ENCODE measurements at places on chromosomes 1 and 21.

- DNase-seq, result no peak
Observed at GRCh38 chr1:81998165-81998564, 197.4 kb downstream of the ADGRL2 start.

GRCh38 chr1:8520483-8520966, 202.6 kb downstream of the SLC45A1 start:
- DNase-seq, result no peak

- DNase-seq, result no peak
Observed at GRCh38 chr1:43067233-43067745, 104.8 kb downstream of the EBNA1BP2 start.

GRCh38 chr21:46100020-46100419, 2.1 kb downstream of the COL6A2 start:
- DNase-seq, result no peak

DNA sequence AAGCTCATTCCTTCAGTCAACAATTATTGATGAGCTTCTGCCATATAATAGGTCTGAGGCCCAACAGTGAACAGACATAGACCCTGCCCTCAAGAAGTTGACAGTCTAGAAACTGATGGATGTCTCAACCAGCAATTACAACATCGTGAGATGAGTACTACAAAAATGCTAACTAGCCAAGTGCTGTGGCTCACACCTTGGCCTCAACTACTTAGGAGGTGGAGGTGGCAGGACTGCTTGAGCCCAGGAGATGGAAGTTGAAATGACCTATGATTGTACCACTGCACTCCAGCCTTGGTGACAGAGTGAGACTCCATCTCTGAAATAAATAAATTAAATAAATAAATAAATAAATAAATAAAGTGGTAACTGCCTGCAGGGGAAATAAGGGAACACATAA, 11.7 kb upstream of the PTP4A2 start:
- no peak for DNase-seq

GRCh38 chr1:162178432-162178831, 108.9 kb downstream of the NOS1AP start:
- no peak for DNase-seq

DNA sequence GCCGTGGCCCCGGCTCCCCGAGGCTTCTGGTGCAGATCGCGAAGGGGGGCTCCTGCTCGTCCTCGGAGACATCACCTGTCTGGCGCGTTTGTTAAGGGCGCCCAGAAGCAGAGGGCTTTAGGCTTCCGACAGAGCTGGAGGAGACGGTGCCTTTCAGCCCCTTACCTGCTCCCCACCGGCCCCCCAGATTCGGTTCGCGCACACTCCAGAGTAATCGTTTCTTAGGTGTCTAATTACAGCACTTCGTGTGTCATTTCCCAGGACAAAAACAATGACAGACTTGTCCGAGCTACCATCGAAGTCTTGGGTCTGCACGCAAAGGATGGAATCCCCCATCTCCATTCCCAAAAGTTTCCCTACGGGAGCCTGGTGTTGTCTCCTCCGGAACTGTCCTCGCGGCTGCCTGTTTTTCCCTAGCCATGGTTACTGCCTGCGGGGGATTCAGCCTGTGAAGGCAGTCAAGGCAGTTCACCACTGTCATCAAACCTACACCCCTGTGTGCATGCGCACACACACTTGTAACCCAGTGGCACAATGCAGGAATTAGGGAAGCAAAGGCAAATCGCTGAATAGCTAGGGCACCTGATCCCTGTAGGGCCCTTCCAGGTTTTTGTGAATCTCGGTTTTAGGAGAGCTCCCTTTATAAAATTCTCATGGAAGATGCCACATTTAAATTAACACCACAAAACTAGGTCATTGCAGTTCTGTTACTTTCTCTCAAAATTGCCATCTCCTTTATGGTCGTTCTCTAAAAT, 738 bp upstream of the CDC42BPA start:
- DNase-seq, result no peak

GRCh38 chr1:159854116-159854692, 8.3 kb downstream of the VSIG8 start:
- no peak for DNase-seq

DNA sequence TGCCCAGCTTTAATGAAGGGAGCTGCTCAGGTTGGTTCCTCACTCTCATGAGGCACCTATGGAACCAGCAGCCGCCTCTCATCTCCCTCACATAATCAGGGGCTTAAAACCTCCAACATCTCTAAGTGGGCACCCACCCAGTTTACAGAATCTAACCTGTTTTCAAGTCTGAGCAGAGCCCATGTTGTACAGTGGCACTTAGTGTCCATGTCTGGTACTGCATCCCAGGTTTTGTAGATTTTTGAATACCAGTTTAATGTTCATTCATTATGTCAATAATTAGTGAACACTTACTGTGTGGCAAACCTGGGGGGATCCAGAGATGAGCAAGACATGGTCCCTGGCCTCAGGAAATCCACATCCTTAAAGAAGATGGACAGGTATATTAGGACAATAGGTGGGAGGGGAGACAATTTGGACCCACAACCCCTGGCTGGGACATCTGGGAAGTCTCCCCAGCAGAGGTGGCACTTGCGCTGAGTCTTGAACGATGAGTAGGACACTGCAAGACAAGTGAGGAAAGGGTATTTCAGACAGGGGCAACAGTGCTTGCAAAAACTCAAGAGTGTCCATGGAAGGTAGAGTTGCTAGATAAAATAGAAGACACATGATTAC, 83.3 kb downstream of the LACTBL1 start:
- no peak for DNase-seq

DNA sequence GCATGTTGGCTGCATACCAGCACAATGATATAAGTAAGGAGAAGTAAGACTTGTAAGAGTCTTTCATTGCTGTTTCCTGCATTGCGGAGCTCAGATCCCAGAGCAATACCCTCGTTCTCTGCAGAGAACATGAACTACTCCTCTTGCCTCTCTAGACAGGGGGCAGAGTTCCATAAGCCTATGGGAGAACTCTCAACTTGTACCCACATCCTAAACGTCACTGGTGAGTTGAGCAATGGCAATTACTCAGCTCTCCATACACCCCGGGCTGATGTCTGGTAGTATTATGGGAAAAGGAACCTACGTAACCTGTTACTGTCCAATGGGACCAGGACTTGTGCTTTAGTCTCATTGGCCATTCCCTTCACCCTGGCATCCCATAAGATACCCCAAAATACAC, 27.3 kb upstream of the ZNF496 start:
- DNase-seq, result no peak

DNA sequence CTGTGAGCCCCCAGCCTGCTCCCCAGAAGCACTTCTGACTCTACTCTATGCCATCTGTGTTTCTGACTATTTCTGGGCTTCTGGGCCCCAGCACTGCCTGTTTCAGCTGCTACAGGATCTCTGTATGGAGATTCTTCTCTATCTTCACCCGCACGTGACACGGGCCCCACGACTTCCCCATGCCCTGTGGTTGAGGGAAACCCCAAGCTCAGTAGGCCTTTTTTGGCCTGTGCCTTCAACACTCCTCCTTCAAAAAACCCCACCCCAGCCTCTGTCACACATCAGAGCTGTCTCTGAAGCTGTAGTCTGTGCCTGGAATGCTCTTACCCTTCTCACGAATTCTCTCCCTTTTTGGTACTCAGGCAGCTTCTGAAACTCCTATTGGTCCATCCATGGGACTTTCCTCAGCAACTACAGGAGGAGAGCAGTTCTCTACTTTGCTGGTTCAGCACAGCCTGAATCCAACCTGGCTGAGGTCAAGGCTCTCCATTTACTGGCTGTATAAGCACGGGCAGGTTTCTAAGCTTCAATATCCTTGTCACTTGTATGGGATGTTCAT, 2.0 kb upstream of the NID1 start:
- no peak for DNase-seq

- DNase-seq, result no peak
Observed at GRCh38 chr1:66248746-66249145, 285.2 kb upstream of the SGIP1 start.

DNA sequence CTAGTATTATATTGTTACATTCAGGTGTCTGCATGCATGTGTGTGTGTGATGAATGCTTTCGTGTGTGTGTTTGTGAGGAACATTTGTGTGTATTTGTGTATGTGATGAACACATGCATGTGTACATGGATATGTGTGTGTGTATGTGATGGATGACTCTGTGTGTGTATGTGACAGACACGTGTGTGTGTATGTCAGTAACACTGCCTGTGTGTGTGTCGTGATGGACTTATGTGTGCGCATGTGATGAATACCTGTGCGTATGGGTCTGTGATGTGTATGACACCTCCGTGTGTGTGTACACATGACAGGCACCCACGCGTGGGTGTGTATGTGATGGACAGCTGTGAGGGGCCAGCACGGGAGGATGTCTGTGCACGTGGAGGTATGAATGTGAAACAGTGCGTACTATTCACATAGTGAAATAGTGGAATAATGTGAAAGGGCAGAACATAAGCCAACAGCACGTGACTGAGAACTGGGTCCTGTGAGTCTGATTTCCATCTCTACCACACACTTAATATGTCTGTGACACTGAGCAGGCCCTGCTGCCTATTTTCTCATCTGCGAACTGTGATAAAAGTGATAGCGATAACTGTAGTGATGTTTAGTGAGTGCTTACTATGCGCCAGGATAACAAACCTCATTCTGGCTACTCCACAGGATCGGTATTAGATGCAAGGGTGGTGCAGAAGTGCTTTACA, 41.8 kb upstream of the CSF3R start:
- no peak for DNase-seq

GRCh38 chr1:51488372-51489050, 30.6 kb downstream of the EPS15 start:
- no peak for DNase-seq

DNA sequence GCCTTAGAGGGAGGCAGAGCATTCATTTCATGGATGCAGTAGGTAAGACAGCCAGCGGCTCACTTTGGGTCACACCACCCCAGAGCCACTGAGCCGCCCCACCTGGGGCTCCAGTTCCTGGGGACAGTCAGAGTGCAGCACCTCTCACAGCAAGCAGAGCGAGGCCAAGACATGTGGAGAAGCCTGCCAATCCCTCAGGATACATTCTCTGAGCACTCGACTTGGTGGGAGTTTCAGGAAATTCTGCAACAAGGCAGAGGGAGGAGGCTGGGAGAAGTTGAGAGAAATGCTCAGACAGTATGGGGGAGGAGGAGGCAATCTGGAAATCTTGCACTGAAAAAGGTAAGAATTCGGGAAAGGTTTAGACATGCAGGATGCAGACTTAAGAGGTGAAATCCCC, 60.8 kb upstream of the WLS start:
- no peak for DNase-seq

- DNase-seq, result no peak
Observed at GRCh38 chr1:55288245-55288644, 73.1 kb upstream of the USP24 start.

All from HFF-Myc (cell line).